ENCODE measurements at places on chromosomes 4 and X. TPM values are rescaled to one million over a fixed set of nuclear protein-coding genes. Genes with fewer than 3 reads are reported as not detected.

DNA sequence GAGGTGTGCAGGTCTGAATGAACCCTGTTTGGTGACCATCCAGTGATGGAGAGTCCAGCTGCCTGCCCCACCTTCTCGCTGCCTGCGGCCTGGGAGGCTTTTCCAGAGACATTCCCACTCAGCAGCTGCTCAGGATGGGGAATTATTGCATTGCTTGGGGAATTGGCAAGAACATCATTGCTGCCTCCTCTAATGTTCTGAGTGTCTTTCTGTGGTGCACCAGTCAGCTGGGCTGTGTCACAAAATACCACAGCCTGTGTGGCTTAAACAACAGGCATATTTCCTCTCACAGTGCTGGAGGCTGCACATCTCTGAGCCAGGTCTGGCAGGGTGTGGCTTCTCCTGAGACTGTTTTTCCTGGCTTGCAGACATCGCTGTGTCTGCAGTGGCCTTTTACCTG is 86.8 kb upstream of the AFAP1 start:
- DNase-seq = no peak

DNA sequence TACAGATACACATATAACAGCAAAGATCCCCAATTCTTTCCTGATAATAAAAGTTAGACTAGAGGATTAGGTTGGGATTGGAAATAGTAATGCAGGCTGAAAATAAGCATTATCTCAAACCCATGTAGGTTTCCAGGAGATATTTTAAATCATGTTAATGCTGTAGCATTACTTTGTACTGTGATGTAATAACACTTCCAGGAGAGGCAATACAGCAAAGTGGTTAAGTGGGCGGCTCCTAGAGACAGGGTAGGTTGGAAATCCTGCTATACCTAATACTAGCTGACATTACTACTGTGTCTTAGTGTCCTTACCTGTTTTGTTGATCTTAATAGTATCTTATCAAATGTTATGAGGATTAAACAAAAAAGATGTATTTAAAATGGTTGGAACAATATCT is 9.6 kb downstream of the PAICS start:
- DNase-seq = no peak

DNA sequence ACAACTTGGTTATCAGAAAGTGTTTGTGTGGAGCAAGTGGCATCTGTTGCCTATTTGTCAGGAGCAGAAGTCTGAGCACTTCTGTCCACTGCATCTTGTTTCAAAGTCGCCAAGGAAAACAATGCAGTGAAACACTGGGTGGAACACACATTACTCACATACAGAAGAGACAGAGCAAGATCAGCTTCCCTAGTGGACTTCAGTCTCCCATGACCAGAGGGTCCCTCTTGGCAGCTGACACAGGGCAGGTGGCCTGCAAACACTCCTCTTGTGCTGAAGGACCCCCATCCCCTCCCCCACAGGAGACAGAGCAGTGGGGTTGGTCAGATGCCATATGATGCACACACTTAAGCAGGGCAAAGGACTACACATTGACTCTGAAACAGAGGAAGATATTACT is 3.6 kb upstream of the BBS12 start:
- no peak for DNase-seq

GRCh38 chr4:163331629-163332376 is 593 bp downstream of the NPY1R start:
- peak; percentile 28 for DNase-seq

GRCh38 chrX:56974408-56974807 is 20.9 kb downstream of the SPIN3 start:
- DNase-seq = no peak

GRCh38 chrX:52265713-52266112 is 81.0 kb downstream of the MAGED4 start:
- no peak for DNase-seq

DNA sequence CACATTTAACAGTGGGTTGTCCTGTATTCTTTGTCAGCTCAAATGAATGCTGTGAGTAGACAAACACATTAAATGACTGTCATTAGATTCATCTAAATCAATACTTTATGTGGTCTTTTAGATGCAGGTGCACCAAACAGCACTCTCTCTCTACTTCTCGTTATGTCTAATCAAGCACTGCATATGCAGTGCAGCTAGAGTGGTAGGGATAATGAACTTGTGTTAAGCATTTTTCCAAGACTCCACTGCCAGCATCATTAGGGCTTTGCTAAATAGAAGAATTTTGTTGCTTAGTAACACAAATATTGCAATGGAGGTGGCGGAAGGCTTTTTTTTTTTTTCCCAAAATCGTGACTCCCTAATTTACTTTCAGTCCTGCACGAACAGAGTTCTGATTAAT is 447.0 kb upstream of the GALNT7 start:
- no peak for DNase-seq

DNA sequence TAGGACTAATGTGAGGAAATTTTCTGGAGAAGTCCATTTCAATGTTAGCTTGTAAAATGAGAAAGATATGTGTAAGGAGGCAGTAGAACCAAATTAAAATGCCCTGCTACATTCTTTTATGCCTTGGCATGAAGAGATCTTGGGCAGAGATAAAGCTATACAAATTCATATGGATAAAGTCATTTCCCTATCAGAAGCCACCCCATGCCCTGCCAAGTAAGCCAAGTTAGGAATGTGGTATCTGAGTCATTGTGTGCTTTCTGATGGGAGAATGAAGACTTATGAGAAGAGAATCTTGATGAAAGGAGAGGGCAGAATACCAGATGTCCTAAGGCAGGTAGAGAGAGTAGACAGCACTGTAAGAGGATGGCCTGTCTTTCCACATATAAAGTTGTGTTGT is 83.7 kb downstream of the TEX13A start:
- DNase-seq = no peak

GRCh38 chrX:115494161-115494560 is 66.8 kb upstream of the PLS3 start:
- DNase-seq = no peak

The CSN3 gene
- not detected for polyA plus RNA-seq

The TCEAL9 gene
- 110 TPM for polyA plus RNA-seq

GRCh38 chr4:8260656-8261111 is 8.9 kb upstream of the HTRA3 start:
- peak; percentile 52 for DNase-seq

GRCh38 chr4:187414716-187415115 is 580.9 kb upstream of the ZFP42 start:
- DNase-seq = peak; percentile 46

The PPP1R2C gene
- not detected for polyA plus RNA-seq

DNA sequence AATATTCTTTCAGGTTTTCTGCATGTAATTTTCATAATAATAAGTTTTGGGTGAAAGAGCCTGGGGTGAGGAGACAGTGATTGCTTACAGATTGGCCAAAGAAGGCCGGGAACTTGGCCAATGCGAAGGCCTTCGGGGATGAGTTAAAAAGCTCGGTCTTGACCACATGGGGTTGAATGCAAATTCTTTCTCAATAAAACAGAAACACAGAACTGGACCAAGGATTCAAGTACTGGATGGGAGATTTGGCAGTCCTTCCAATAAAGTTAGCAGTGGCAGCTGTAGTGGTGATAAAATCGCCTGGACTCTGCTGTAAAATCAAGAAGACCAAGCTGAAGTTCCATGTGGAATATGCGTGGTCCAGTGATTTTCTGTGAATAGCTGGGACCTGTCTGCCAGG is 282.2 kb upstream of the KLF3 start:
- peak; percentile 87 for DNase-seq

The MAP3K15 gene
- polyA plus RNA-seq = 0.45 TPM

- no peak for DNase-seq
Measured at GRCh38 chr4:1096841-1097240, 16.5 kb downstream of the RNF212 start.

GRCh38 chrX:96971812-96972211 is 88.1 kb downstream of the RPA4 start:
- DNase-seq = no peak

DNA sequence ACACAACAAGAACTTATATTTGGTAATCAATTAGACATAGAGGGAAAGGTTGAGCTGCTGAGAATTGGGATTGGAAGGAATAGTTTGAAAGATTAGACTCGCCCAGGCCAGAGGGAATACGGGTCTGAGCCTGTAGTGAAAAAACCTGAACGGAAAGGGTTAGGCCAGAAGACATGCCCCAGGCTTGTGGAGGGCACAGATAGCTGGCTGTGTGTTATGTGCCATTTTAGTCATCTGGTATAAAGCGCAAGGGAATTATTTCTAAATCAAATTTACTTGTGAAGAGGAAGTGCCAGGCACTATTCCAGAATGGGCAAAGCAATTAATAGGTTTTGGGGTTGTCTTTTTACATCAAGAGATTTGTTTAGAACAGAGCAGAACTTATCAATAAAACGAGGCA is 187.5 kb upstream of the ANKRD50 start:
- DNase-seq = no peak

GRCh38 chr4:23038626-23039491 is 346.1 kb downstream of the GBA3 start:
- no peak for DNase-seq

DNA sequence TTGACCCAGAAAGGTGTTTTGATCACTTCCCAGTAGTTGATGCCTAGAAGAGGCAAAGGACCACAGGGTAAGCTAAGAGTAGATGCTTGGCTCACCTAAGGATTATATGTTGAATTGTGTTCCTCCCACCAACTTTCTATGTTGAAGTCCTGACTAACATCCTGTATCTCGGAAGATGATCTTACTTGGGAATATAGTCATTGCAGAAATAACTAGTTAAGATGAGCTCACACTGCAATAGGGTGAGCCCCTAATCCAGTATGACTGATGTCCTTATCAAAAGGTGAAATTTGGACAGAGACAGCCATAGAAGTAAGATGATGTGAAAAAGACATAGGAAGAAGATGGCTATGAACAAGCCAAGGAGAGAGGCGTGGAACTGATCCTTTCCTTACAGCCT is 3.3 kb upstream of the HMGB2 start:
- no peak for DNase-seq

The TMEM150C gene
- 2.5 TPM for polyA plus RNA-seq

- no peak for DNase-seq
Measured at GRCh38 chr4:52876069-52876468, 14.0 kb downstream of the RASL11B start.

DNA sequence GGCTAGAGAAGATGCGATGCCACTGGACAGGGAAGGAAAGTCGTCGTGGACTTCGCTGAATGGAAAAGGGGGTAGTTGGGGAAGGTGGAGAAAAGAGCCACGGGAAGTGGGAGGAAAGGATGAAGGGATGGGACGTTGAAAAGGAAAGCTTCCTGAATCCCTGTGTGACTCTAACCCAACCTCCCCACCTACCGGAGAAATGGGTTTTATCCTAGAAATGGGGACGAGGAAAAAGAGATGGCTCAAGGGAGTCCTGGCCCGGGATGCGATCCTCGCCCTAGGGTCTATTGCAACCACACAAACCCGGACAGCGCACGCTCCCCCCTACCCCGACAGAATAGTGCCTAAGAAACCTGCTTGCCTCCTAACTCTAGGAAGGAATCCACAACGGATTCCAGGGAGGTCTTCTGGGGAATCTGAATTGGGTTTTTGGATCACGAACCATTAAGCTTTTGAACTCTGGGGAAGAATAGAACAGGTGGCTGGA is 738 bp upstream of the TSPAN5 start:
- DNase-seq = no peak

- no peak for DNase-seq
Measured at GRCh38 chrX:22800360-22800759, 199.4 kb upstream of the DDX53 start.

GRCh38 chrX:57906790-57907189 is 3.5 kb downstream of the ZXDA start:
- no peak for DNase-seq

DNA sequence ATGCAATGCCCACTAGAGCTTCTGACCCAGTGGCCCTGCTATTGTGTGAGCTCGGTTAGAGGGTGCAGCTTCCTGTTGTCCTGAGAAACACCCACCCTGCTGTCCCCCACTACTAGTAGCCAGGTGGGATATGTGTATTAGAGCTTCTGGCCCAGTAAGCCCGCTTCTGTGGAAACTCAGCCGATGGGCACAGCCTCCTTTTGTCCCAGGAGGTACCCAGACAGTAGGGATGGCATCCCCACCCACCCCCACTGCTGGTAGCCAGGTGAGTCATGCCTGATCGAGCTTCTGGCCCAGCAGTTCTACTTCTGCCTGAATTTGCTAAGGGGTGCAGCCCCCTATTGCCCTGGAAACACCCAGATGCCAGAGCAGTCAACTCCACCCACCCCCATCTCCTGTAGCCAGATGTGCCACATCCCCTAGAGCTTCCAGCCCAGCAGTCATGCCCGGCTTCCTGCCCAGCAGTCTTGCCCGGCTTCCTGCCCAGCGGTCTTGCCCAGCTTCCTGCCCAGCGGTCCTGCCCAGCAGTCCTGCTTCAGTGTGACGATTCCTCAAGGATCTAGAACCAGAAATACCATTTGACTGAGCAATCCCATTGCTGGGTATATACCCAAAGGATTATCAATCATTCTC is 162.7 kb upstream of the KLF8 start:
- DNase-seq = no peak

Data from lung (tissue), 17 donors.